ENCODE measurements at places on chromosomes 5 and 9.

GRCh38 chr5:172166030-172166826, 21.8 kb downstream of the STK10 start:
- DNase-seq: no peak

DNA sequence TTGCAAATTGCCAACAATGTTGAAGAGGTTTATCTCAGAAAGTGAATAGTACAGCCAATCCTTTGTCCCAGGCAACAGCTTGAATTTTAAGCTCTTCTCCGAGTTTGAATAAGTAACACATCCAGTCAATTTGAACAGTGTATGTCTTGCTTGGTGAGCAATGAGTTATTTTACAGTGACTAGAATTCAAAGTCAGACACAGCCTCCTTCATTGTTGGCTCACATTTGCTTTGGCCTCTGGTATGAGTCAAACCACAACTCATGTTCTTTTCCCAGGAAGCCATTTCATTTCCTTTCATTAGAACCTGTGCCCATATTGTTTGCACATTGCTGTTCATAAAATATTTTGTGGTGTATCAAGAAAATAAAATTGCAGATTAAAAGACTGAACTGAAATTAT, 622.0 kb upstream of the DAB2 start:
- no peak for DNase-seq

DNA sequence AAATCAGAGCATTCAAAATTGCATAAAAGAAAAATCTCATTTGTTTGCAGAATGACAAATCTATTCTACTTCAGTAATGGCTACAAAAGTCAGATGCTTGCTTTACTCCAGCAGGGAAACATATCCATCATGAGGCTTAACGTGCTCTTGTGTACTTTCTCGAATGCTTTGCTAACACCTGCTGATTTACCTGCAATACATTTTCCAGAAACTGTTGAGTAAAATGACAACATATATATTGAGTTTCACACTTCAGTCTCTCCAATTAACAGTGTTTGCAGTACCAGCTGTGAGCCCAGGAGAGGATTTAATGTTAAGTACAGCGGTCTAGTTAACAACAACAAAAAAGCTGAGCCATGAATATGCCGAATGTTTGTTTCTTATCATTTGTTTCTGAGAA, 391.5 kb upstream of the SMC2 start:
- no peak for DNase-seq

DNA sequence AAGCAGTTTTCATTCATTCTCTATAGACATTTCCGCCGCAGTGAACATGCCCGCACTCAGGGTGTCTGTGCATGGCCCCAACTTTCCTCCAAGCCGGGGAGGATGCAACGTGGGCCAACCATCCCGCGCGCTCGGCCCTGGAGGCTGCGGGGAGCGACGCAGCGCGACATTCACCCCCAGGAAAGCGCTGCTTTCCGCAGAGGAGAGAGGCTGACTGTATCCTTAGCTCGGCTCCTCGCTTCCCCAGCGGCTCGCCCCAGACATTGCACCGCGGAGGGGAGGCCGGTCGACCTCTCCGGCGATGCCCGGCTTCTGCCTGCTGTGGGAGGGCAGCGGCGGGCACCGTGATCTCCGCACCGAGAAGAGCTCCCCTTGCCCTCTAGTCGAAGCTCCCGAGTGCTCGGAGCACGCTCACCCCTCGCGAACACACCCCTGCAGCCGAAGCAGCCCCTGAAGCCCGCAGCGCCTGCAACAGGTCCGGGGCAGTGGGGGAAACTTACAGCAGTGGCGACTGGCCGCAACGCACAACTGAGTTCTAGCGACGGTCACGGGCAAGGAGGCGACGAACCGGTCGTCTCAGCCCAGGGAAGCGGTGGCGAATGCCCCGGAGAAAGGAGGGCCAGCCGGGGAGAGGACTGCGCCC, 600 bp downstream of the ENC1 start:
- DNase-seq: peak; percentile 65

GRCh38 chr9:120478208-120478607, 101.8 kb downstream of the CDK5RAP2 start:
- DNase-seq: no peak

DNA sequence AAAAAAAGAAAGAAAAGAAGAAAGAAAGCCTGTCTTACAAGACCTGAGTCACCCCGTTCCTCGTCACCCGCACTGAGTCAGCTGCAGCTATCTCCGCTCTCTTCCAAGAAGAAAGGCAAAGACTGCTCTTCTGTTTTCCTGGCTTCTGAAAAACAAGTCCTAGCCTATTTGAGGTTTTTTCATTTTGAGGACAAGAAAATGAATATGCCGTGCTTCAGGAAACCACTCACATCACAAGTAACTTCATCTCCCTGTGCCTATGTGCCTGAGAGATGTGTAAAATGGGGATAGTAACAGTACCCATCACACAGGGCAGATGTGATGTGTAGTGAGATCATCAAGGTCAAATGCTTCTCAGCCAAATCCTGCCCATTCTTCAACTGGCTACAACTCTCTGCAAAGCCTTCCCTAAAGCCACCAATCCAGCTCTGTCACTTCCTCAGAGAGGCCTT, 78.4 kb downstream of the GLDC start:
- no peak for DNase-seq

DNA sequence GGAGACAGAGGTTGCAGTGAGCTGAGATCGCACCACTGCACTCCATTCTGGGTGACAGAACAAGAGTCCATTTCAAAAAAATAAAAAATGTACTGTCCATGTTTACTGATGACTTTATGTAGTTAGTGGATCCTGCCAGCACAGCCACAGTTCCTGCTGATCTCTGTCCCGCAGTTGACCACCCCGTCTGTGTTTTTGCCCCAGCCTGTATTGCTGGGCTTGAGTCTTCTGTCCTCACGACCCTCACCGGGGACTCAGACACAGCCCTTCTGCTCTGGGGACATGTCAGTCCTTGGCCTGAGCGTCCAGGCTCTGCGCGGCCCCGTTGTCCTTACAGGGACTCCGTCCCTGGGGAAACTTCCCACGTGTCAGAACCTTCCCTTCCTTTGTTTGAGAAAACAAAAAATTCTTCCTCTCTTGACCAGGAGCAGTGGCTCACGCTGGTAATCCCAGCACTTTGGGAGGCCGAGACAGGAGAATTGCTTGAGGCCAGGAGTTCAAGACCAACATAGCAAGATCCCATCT, 14.5 kb downstream of the SURF6 start:
- no peak for DNase-seq

- DNase-seq: no peak
These were observed 287.9 kb downstream of the SEC61B start for GRCh38 chr9:99509900-99510535.

DNA sequence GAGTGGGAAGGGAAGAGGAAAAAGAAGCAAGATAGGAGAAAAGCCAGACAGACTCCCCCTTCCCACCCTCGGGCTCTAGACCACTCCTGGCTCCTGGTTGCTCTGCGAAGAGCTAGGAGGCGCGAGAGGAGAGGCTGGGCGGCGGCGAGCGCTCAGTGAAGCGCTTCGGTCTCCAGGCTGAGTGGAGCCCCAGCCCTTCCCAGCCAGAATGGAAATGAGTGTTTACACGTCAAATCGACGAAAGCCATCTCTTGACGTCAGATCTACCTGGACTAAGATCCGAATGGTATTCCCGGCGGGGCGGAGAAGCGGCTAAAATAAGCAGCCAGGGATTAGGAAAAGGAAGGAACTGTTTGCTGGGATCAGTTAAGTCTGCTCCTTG, at the start of gene PCSK1:
PCSK1 (minus strand) TSS at position 183 of the 382 bp plus-strand sequence. CDS start 206 bp downstream, outside the sequence.
- peak; percentile 70 for DNase-seq

DNA sequence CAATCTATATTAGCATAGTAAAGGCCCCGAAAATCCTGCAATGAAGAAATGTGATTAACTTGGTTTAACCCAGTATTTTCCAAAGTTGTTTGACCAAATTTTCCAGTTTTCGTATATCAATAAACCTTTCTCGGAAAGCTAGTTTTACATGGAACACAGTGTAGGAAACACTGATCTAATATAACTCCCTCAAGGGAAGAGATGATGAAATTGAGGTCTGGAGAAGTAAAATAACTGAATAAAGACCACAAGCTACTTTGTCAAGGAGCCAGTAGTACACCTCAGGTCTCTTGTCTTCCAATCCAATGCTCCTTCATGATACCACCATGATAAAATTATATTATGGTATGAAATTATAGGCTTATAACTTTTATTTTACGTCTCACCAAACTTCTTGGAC, 118.1 kb upstream of the TARS1 start:
- DNase-seq: no peak

- no peak for DNase-seq
These were observed 39.9 kb downstream of the CEP72 start for GRCh38 chr5:652023-652515.

DNA sequence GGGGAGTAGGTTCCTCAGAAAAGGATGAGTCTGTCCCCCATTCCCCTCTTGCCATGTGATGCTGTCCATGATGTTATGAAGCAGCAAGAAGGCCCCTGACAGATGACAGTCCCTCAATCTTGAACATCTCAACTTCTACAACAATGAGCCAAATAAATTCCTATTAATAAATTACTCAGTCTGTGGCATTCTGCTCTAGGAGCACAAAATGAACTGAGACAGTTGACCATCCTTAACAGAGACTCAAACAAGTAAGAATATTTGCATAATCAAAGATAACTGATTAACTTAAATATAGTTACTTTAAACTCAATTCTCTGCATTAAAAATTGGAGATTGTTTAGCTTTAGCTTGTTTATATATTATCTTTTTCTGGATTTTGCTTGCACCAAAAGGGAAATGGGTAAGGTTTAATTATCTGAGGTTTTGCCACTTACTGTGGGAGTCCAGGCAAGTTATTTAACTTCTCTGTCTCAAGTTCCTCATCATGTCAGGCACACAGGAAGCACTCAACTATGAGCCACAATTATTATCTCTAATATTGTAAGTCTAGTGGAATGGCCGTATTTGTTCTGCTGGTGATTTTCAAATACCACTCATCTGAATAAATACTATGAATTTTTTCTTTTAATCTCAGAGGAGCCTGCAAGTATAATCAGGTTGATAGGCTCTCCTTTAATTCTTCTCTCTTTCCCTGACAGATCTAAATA, 162.9 kb downstream of the TSSK1B start:
- DNase-seq: no peak

DNA sequence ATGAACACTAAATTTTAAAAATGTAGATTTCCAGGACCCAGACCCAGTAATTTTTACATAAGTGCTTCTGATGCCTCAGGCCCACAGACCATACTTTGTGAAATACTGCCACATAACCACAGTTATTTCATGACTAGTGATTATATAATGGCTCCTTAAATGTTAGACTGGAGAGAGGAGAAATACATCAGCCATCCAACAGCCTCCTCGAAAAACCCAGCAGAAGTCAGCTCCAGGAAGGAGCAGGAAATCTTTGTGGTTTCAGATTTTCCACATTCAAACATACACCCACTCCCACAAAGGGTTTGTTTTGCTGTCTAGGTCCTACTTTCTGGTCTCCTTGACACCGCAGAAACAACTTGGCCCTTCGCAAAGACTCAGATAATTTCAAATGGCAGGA, 455.2 kb downstream of the DTWD2 start:
- no peak for DNase-seq

- DNase-seq: no peak
These were observed 12.6 kb upstream of the FYB1 start for GRCh38 chr5:39231705-39232525.

DNA sequence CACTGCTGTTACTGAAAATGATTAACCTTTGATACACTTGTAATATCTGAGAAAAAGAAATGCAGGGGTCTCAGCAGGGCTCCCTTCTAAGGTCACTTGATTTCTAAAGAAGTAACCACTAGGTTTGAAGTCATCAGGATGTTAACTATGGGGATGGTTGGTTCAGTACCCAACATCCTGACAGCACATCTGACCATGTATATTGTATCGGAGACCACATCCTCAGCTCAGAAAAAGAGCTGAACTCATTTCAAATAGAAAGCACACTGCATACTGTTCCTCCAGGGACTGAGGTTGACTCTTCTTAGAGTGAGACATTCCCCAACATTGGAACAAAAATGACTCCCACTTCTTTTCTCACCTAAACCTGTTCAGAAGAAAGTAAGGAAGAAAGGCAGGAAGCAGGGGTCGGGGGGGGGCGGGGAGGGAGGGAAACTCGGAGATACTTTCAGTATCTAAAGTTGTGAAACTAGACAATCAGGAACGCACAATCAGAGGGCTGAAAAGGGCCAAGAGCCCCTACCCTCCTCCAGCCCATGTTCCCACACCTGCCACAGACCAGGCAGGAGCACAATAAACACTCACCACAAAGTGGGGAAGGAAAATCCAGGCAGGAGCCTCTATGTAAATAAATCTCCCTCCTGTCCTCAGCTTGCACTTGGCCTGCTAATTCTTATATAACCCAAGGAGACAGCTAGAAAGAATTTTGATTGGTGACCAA, 730 bp upstream of the GZMA start:
- DNase-seq: no peak

- DNase-seq: no peak
These were observed 12.6 kb upstream of the MUSK start for GRCh38 chr9:110655754-110656641.

GRCh38 chr5:131754363-131754762, 42.5 kb downstream of the FNIP1 start:
- no peak for DNase-seq

DNA sequence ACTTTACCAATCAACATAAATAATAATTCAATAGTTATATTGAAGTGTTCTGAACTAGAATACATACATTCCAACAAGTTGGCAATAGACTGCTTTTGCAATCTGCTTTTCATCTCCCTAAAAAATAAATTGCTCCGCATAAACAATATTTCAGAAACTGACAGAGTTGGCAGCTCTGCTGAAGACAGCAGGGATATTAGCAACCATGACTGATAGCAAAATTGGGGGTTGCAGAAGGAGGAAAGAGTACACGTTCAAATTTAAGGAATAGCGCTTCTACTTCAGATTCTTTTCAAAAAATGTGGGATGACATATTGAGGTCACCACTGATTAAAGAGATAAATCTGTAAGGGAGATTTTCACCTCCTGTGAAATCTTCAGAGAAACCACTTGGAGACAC, 521.2 kb downstream of the DTWD2 start:
- no peak for DNase-seq

- no peak for DNase-seq
These were observed 221.8 kb downstream of the ICE1 start for GRCh38 chr5:5644249-5644648.

DNA sequence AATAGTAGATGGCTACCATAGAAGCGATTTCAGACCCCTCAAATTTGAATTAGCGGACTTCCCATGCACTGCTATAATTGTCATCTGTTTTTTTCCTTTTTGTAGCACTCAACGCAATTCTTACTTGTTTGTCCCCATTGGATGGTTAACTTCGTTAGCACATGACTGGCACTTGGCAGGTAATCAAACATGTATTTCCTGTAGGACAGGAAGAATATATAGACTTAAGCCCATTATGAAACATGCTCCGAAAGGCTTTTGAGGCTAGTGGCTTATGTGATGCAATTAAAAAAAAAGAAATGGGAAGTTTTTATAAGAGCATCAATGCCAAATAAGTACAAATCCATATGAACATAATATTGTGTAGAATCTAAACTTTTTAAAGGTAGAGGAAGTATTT, 301.2 kb downstream of the PSAT1 start:
- DNase-seq: no peak

DNA sequence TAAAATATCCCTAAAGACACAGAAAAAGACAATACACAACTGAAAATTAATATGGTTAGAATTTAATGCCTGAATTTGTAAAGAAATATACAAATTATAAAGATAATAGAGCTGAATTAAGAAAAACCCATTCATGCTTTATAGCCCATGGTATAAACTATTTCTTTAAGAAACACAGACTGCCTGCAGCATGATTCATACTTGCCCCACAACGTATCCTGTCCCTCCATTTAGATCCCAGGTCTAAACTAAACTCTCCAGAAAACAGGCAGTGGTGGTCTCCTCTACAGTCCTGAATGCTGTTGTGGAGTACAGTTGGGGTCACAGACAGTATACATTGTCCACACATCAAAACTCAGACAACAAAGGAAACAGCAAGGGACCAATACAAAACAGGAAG, 24.8 kb downstream of the IL6ST start:
- DNase-seq: no peak

GRCh38 chr9:68887232-68887631, 126.7 kb downstream of the PRKACG start:
- DNase-seq: no peak

All from neural progenitor cell (in vitro differentiated cells).